ENCODE measurements at places on chromosomes 5 and 9.

GRCh38 chr5:151110992-151111391, 30.2 kb upstream of the TNIP1 start:
- DNase-seq = no peak

DNA sequence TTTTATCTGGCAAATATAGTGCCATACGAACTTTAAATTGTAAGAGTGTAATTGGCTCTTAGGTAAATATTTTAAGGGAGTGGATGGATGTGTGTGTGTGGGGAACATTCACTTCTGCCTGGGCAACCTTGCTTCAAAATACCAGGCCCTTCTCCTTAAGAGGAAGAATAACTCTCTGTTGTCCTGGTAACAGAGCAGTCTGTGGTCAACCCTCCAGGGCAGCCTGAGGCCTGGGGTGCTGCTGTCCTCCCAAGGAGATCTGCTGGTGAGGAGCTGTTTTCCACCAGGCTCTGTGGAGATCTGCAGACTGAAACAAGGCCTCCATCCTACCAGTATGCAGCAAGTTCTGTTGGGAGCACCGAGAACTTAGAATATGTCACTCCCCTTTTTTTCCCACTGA, 325.2 kb downstream of the PSAT1 start:
- no peak for DNase-seq

DNA sequence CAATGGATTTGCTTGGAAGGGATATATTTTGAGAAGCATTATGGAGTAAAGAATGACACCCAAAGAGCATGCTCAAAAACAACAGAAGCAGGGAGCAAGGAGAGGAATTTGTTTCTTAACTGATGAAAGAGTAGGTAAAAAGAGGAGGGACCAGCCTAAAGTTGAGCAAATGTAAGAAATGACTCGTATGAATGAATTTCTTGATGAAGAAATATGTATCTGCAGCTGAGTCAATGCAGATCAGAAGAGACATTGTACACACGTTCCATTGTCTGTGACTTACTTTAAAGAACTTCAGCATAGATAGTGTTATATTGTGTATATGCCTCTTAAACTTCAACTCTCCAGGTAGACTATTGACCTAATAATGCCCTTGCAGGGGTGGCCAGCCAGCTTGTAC, 112.7 kb upstream of the NREP start:
- no peak for DNase-seq

- no peak for DNase-seq
Observed at GRCh38 chr5:12934722-12935121, 1009.8 kb downstream of the DNAH5 start.

Data from right renal pelvis (tissue), 4 donors.